ENCODE measurements at places on chromosomes 7 and 10.
A peak's percentile ranks its signal among the peaks of the same experiment; 100 is the strongest.

- DNase-seq, result no peak
Observed at GRCh38 chr10:117178190-117178589, 19.1 kb upstream of the KCNK18 start.

DNA sequence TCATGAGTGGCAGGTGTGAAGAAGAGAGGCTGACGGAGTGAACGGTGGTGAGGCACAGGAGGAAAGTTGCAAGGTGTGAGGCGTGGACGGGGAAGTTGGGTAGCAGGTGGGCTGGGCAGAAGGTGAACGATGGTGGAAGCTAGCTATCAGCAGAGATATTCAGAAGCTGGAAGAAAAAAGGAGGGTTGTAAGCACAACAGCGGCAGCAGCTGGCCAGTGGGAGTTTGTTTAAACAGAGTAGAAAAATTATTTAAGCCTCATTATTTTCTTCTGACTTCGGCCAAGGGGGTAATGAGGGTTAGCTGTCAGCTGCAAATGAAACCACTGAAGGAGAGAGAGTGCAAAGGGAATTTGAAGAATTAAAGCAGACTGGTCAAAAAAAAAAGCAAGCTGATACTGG lies 62.1 kb upstream of the PRKAR2B start:
- no peak for DNase-seq

DNA sequence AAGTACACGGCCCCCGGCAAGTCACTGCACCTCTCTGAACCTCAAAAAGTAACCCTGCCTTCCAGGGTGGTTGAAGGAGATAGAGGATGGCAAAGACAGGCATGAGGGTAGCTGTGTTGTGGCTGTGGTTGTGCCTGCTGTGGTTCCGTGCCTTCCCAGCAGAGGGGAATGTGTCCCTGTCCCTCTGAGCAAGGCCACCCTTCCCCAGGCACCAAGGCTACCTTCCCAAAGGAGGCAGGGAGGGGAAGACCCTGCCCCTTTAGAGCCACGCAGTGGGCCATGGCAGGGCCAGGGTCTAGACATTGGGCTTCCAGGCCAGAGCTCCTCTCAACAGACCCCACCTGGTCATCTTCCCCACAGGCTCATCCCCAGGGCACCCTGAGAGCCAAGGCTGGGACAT lies 18.8 kb downstream of the CRHR2 start:
- DNase-seq, result no peak

DNA sequence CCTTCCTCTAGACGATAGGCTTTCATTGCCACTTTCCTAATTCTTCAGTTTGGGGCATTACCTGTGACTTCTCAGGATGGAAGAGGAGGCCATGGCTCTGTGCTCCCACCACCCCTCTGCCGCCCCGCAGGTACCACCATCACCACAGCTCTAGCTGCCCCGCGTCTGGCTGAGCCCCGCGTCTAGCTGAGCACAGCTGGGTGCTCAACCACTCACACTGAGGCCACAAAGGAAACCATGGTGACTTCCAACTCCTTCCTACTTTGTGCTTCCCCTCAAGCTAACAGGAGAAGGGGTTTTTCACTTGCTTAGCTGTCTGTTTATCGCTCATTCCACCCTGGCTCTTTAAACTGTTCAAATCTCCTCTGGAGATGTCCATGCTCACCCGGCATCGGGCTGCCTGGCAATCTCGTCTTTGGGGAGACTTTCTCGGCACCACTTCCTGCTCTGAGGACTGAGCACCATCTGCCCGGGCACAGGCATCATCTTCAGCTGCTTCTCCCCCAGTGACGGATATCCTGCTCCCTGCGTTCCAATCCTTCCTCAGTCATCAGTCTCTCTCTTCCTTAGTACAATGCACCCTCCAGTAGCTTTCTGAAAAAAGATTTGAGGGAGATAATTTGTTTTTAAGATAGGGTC lies 59.4 kb downstream of the MAD1L1 start:
- no peak for DNase-seq

DNA sequence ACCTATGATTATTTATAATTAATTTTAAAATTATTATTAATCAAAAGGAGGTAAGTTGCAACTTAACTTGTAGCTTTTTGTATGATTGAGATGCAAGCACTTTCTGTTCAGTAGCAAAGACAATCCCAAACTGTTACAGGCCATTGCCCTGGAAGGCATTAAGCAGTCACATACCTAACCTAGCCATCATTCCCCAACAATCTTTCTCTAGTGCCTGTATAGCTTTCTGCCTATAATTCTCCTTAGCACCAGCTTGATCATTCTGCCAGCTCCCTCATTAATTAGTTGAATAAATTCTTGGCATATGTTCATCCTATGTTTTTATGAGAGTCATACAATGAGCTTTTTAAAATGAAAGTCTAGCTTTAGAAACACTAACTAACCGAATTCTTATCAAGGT lies 178.9 kb upstream of the TMEM106B start:
- peak; percentile 6 for DNase-seq

DNA sequence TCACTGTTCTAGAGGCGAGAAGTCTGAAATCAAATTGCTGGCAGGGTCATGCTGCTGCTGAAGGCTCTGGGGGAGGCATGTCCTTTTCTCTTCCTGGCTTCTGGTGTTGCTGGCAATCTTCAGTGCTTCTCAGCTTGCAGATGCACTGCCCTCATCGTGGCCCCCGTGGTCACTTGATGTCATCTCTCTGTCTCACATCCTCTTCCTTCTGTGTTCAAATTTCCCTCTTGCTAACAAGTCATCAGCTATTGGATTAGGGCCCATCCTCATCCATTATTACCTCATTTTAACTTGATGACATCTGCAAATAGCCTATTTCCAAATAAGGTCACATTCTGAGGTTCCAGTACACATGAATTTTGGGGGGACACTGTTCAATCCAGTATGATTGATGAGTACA lies 36.6 kb upstream of the SRGN start:
- DNase-seq, result peak; percentile 9

GRCh38 chr10:82660986-82661385 lies 786.0 kb downstream of the NRG3 start:
- no peak for DNase-seq

- DNase-seq, result no peak
Observed at GRCh38 chr10:14859775-14860174, 18.9 kb upstream of the SUV39H2 start.

GRCh38 chr7:90407484-90407821 lies 4.2 kb downstream of the CLDN12 start:
- no peak for DNase-seq

DNA sequence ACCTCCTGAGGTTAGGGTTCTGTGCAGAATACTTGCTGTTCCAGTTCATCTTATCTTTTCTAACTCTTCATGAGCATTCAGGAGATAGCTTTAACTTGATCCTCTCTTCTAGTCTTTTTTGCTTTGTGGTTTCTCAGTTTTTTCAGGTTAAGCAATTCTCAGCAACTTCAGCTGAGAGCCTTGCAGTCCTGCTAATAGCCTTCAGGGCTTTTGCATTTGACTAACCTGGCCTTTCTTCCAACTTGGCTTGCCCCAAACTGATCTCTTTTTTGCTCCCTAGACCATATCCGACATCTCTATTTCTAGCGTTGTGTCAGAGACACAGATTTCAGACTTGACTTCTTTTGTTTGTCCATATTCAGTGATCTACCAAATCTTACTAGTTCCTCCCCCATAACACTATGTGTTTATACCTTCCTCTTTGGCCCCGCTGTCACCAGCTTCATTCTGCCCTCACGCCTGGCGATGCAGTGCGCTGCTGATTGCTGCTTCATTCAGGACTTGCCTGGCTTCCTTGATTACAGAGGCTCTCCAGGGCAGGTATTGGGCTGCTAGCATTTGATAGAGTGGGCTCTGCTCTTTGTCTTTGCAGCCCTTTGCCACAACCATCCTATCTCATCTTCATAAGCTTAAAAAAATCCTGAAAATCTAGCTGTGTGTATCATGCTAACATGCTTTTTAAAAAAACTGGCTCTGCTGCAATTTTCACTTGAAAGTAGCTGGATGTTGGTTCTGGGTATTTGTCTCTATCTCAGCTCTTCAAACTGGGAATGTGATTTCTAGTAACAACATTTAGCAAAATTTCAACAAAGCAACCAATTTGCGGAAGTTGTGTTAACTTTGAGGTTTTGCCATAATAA lies 9.6 kb downstream of the CUL1 start:
- DNase-seq, result no peak

DNA sequence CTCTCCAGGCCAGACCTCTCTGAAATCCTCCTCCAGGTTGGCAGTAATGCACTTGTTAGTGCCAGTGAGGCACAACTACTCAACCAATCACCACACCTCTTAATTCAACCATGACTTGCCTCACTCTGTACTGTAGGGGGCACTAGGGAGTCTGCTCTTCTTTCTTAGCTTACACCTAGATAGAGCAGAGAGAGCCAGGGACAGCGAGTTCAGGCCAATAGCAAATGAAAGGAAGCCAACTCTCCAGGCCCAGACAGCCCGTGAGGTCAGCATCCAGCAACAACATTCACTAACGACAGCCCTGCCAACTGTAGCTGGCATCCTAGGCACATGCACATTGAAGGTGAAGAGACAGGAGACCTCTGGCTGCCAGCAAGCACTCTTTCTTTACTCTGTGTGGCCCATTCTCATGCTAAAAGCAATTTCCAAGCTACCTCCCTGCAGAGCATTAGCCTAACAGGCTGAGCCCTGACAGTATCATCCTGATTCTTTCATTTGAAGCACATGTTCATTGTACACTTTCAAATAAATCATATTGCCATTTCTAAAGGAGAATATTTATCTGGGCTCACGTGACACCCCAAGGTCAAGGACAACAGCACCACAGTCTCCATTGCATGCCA lies 136.3 kb downstream of the DPY19L1 start:
- no peak for DNase-seq
